Activated CD8-positive, alpha-beta T cell treated with anti-CD3 and anti-CD28 coated beads for 36 hours (primary cell): ENCODE measurements at places on chromosomes 1 and 21. TPM values are rescaled to one million over a fixed set of nuclear protein-coding genes. Genes with fewer than 3 reads are reported as not detected.

DNA sequence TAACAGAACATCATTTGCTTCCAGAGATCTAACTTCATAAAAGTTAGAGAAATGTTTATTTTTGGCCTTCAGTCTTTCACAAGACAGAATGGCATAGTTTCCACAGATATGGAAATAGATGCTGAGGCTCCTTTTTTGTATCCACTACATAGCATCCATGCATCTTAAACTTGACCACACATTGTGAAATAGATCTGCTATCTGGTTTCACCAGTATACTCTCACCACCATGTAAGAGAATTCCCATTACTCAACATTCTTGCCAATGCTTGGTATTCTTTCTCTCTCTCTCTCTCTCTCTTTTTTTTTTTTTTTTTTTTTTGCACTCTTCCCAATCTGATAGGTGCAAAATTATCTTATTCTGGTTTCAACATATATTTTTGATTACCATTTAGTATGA is 52.1 kb upstream of the PRMT6 start:
- H3K27ac ChIP-seq = no peak overlapping the region
- no peaks in the 10 kb centered on the region for H3K4me1 ChIP-seq
- peaks cover 5% of the 10 kb centered on the region for H3K27me3 ChIP-seq
- DNase-seq = no peak

Gene ANKRD13C
- 16.9 TPM for total RNA-seq

Gene OVAAL
- total RNA-seq = not detected

GRCh38 chr1:13590486-13590885 is 6.9 kb downstream of the PDPN start:
- H3K4me3 ChIP-seq = no peak overlapping the region
- peaks cover 26% of the 10 kb centered on the region for H3K27me3 ChIP-seq
- H3K36me3 ChIP-seq = no peaks in the 10 kb centered on the region
- H3K27ac ChIP-seq = no peak overlapping the region
- no peaks in the 10 kb centered on the region for H3K4me1 ChIP-seq
- DNase-seq = no peak

Gene PTPN7
- total RNA-seq = 195 TPM

DNA sequence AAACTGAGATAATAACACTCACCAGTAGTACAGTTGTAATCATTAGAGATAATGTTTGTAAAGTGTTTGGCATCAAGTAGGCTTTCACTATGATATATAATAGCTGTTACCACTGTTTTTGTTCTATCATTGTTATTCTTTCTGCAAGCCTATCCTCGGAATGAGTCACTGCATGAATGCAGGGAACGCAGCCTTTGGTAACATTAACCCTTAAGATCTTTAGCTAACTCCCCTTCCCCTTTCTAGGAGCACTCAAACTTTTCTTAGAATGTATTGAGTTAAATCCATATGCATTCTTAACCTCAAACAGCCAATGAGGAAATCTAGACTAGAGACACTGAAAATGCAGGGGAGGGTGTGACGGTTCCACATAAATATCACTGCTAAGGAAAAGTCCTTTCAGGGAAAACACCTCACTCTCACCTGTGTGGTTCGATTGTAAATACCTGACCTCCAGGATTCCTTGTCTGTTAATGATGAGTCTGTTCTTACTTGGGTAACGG is 467.3 kb downstream of the SETD4 start:
- H3K27me3 ChIP-seq = peaks cover 3% of the 10 kb centered on the region
- no peak for DNase-seq
- H3K4me1 ChIP-seq = no peaks in the 10 kb centered on the region
- no peak overlapping the region for H3K27ac ChIP-seq

DNA sequence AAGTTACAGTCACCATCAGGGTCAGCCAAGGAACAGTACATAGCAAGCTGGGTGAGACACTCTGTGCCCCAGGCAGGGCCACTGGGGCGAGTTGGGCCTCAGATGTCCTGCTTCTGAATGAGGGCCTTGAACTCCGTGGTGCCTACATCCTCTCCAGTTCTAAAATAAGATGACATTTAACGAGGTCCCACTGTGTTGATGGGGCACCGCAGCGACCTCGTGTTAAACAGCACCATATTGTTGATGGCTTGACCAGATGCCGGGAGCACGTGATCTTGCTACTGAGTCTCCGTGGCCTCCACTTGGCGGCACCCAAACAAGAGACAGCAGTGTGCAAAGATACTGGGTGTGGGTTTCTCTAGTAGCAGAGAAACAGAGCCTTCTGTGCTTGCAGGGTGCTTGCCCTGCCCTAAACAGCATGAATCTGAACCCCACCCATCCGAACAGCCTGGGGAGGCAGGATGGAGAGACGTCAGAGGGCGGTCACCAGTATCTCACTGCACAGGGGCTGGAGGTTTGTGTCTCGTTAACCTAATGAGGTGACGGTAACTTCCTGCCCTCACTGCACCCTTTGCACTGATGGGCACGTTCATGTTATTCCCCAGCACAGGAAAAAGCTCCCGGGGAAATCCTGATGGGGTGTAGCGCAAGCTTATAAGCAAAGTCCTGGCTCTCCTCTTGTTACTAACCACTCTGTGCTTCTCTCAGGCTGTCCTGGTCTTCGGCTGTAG is 324.4 kb downstream of the AJAP1 start:
- H3K27me3 ChIP-seq = peaks cover 7% of the 10 kb centered on the region
- no peak overlapping the region for H3K4me3 ChIP-seq
- H3K36me3 ChIP-seq = no peaks in the 10 kb centered on the region
- no peak overlapping the region for H3K27ac ChIP-seq
- H3K4me1 ChIP-seq = no peaks in the 10 kb centered on the region

DNA sequence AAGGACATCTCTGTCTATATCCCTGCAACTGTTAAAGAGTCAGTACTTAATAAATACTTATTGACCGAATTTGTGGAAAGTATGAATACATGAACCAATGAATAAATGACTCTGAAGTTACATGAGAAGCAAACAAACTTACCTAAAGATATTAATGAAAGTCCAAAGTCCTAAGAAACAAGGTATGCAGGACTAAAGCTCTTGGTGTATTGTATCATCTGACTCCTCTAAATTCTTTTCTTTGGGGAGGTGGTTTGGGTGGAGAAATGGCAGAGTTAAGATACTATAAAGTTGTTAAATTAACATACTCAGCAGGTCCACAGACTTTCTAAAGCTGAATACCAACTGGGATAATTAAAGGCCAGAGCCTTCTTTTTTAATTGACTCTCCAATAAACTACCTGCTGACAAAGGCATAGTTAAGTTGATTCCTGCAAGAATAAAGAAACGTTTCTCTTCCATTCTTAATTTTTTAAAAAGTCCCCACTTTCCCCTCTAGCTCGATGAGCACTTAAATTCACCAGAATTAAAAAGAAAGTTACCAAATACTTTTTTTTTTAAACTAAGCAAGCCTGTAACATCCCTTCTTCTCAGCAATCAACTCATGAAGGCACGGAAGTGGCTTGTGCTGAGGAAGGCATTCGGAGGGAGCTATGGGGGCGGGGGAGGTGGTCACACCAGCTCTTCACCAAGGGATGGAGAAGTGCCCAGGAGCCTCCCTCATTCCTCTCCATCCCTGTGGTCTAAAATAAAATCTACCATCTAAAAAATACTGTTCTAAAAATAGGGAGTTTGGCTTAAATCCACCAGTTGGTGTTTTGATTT is 61.1 kb downstream of the GADD45A start:
- peaks cover 24% of the 10 kb centered on the region for H3K4me1 ChIP-seq
- no peak for DNase-seq
- no peak overlapping the region for H3K4me3 ChIP-seq
- peaks cover 10% of the 10 kb centered on the region for H3K27me3 ChIP-seq
- no peaks in the 10 kb centered on the region for H3K36me3 ChIP-seq

GRCh38 chr1:14706631-14707030 is 108.1 kb downstream of the KAZN start:
- peaks cover 2% of the 10 kb centered on the region for H3K27me3 ChIP-seq
- no peaks in the 10 kb centered on the region for H3K36me3 ChIP-seq
- H3K4me3 ChIP-seq = no peak overlapping the region
- no peaks in the 10 kb centered on the region for H3K4me1 ChIP-seq

DNA sequence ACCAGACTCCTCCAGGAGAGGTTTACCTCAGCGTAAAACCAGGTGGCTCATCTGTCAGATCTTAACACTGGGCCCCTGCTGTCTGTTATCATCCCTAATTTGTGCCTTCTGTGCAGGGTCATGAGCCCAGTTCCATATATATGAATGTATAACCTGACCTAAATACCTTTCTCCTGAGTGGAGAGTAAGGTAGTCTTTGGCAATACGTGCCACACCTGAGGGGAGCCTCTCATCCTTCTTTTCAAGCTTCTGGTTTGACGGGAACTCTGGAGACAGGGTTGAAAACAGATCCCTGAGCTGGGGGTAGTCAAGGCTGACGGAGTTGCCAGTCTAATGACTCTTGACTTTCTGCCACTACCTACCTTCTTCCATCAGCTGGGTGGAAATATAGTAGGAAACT is 4.1 kb downstream of the SFT2D2 start:
- H3K27ac ChIP-seq = no peak overlapping the region
- DNase-seq = no peak
- no peaks in the 10 kb centered on the region for H3K27me3 ChIP-seq
- H3K4me3 ChIP-seq = no peak overlapping the region
- H3K36me3 ChIP-seq = peaks cover 47% of the 10 kb centered on the region
- peaks cover 46% of the 10 kb centered on the region for H3K4me1 ChIP-seq

GRCh38 chr1:176959191-176959820 is 205.2 kb downstream of the ASTN1 start:
- no peak overlapping the region for H3K4me3 ChIP-seq
- no peak for DNase-seq
- H3K27ac ChIP-seq = no peak overlapping the region
- H3K4me1 ChIP-seq = no peaks in the 10 kb centered on the region
- H3K36me3 ChIP-seq = no peaks in the 10 kb centered on the region

Gene ZBTB7B
- total RNA-seq = 26.3 TPM

DNA sequence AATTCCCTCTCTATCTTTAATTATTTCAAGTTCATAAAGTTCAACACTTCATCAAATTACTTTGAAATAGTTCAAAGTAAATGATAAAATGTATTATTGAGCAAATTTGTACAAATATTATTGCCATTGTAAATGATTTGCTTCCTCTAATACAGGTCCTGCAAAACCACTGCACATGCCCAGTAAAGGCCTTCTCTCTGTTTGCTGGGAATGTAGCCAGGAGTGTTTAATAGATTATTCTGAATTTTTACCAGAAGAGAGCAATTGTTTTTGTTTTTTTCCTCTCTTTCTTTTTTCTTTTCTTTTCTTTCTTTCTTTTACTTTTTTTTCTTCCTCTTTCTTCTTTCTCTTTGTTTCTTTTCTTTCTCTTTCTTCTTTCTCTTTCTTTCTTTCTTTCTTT is 486.3 kb downstream of the PTBP2 start:
- DNase-seq = no peak
- H3K4me3 ChIP-seq = no peak overlapping the region
- no peak overlapping the region for H3K27ac ChIP-seq

Gene NEGR1
- total RNA-seq = not detected

DNA sequence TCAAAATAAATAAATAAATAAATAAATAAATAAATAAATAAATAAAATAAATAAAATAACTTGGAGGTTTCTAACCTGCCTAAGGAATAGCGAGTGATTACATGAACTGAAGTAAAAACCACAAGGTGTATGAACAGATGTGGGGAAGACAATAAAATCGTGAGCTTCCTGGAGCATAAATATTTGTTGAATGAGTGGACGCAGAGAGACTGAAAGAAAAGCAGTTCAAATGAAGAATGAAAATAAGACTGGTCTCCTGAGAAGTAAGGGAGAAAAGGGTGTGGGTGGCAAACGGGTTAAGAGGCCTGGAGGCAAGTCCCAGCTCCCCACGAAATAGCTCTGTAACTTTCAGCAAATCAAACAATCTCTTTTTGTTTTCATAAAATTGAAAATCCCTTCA is 33.6 kb downstream of the CHML start:
- DNase-seq = no peak
- peaks cover 2% of the 10 kb centered on the region for H3K4me1 ChIP-seq
- H3K27ac ChIP-seq = no peak overlapping the region
- H3K36me3 ChIP-seq = peaks cover 12% of the 10 kb centered on the region
- no peak overlapping the region for H3K4me3 ChIP-seq

DNA sequence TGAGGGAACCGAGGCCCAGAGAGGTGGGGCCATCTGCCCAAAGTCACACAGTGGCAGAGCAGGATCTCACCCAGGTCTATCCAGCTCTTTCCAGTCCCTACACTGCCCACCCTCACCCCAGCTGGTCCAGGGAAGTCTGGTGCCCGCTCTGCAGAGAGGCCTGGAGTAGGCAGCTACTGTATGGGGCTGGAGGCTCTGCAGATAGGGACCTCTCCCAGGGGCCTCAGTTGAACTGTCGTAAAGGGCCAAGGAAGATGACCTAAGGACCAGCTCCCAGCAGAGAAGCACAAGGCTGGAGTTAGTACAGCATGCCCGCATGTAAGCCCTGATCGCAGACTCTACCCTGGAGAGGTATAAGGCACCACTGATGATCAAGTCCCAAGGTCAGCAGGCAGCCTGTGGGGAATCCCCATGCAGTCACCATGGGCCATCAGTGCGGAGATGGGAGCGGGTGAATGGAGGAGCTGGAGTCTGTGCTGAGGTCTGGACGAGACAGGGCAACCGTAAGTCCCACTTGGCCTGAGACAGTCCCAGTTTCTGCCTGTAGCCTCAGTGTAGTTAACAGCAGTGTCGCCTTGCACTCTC is 320.2 kb downstream of the MATN1 start:
- H3K27me3 ChIP-seq = peaks cover 4% of the 10 kb centered on the region
- H3K27ac ChIP-seq = no peak overlapping the region
- DNase-seq = no peak
- H3K4me3 ChIP-seq = no peak overlapping the region

Gene F5
- total RNA-seq = 23.3 TPM

DNA sequence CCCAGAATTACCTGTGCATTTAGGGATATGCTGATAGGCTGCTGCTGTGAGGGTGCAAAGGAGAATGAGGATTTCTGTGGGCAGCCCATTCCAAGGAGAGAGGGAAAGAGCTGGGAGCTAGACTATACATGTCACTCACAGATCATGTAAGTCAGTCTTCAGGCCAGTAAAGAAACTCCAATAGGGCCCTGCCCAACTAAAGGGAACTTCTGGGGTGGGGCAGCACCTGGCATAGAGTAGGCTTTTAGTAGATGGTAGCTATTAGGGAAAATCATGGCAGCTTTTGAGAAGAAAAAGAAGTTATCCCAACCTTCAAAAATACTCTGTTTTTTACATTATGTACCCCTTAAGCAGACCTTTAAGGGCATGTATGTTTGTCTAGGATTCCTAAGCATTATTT is 89.6 kb downstream of the ST6GALNAC3 start:
- H3K27me3 ChIP-seq = no peaks in the 10 kb centered on the region
- no peak overlapping the region for H3K27ac ChIP-seq
- H3K4me1 ChIP-seq = peaks cover 4% of the 10 kb centered on the region
- H3K36me3 ChIP-seq = peaks cover 3% of the 10 kb centered on the region

DNA sequence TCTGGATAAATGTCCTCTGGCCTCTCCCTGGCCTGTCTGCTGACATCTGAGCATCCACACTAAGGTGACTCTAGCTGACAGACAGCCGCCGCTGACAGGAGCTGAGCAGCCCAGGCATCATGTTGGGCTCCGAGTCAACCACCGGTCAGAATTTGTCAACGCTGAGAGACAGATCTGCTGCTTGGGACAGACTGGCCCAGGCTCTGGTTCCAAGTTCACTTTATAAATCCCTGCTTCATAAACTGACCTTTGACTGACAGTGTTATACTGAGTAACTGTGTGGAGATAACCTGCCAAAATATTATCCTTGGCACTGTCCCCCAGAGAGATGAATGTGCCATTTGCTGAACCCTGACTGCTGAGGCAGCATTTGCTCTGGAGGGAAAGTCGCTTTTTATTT is 616.7 kb downstream of the NPHP4 start:
- no peak overlapping the region for H3K4me3 ChIP-seq
- no peak overlapping the region for H3K27ac ChIP-seq
- no peaks in the 10 kb centered on the region for H3K36me3 ChIP-seq
- DNase-seq = no peak
- H3K27me3 ChIP-seq = no peaks in the 10 kb centered on the region
